ENCODE measurements at places on chromosomes 16 and 17.
A peak's percentile ranks its signal among the peaks of the same experiment; 100 is the strongest.

- DNase-seq = peak; percentile 24
Observed at GRCh38 chr17:2398655-2399571, 1.9 kb downstream of the MNT start.

GRCh38 chr17:49842371-49842770 lies 5.5 kb downstream of the TAC4 start:
- DNase-seq = no peak

- no peak for DNase-seq
Observed at GRCh38 chr16:75971334-75971733, 245.0 kb upstream of the CPHXL start.

DNA sequence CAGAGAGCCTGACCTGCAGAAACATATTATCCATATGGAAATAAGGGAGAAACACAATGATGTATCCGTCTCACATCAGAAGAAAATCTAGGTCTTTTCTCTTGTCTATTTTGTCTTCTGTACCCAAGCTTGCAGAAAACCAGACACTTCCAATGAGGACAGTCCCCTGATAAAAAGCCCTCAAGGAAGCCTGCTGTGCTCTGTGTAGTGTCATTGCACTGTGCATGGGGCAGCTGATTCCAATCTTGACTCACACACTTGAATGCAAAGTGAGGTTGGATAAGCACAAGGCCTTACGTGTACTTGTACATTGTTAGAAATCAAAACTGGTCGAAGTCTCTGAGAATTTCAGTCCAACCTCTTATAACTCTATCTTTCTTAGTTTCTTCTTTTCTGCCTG lies 256.6 kb upstream of the MYOCD start:
- DNase-seq = no peak

DNA sequence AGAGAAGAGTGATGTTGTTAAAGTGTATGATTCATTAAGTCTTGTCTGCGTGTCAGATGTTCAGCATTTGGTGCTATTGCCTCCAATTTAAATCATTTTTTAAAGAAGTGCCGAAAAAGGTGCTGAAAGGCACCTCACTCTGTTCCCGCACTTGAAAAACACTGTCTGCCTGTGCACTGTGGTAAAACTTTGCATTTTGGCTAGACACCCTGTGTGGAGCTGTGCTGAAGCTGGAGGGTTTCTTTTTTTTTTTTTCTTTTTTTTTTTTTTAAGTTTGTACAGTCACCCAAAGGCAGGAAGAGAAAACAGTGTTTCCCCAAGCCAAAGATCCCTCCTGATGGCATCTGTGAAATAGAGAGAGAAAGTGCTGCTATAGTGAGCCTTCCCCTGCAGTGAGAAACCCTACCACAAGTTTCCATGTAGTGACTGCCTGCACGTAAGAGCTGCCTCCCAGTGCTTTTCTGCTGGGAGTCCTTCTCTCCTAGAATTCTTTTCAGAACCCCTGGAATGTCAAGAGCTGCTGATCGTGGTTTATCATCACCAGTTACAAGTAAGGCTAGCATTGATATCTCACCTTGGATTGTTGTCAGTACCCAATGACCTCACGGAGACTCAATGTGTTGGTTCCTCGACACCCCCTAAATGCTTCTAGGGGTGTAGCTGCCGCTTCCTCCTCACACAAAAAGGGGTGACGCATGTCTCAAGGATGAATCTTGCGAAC lies 116.0 kb upstream of the SOX9 start:
- no peak for DNase-seq

GRCh38 chr16:71287911-71288310 lies 1.3 kb downstream of the CMTR2 start:
- no peak for DNase-seq

- no peak for DNase-seq
Observed at GRCh38 chr16:48317614-48318315, 67.4 kb downstream of the SIAH1 start.
